NCI-H510A (cell line): ENCODE measurements at places on chromosomes 12 and 14.

DNA sequence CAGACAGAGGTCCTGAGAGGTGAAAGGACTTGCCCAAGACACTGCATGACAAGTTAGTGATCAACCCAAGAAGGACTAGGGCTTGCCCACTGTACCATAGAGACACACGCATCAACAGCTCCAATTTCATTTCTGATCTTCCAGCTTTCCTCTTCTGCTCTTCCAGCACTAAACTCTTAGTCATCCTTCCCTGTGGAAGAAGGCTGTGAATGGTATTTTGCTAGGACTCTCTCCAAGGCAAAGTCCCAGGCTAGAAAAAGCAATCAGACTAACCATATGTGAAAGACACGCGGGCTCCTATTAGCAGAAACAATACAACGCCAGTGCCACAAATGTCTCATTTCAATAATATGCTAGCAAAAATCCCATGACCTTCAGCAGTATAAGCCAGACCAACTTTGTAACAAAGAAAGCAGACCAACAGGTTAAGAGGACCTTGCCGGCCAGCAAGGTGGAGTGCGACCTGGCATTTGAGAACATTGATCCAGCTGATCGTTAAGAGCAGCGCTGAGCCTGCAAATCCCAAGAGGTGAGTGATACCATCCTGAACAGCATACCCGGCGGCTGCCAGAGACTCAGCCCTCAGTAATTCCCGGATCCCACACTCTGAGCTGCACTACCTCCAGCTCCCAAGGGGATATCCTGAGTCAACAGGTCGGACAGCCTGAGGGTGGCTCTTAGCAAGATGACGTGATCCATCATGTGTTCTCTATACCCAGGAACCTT is 132.5 kb downstream of the FOXN3 start:
- DNase-seq, result no peak

DNA sequence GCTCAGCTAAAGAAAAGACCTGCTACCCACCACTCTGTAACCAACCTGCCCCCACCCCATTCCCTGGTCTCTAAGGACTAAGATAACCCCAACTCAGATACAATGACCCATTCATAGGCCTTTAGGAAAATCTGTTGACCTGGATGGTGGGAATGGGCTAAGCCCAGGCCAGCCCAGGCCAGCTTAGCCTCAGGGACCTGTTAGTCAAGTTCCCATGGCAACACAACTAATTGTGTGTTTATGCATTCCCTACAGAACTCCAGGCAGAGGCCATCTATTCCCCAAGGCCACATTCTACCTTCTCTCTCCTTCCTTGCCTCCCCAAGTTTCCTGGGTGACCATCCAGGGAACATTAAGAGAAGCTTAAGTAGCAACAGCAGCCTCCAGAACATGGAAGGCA is 16.1 kb upstream of the KRT8 start:
- DNase-seq, result no peak

GRCh38 chr14:66859063-66859671 is 330.1 kb upstream of the GARIN2 start:
- DNase-seq, result no peak

DNA sequence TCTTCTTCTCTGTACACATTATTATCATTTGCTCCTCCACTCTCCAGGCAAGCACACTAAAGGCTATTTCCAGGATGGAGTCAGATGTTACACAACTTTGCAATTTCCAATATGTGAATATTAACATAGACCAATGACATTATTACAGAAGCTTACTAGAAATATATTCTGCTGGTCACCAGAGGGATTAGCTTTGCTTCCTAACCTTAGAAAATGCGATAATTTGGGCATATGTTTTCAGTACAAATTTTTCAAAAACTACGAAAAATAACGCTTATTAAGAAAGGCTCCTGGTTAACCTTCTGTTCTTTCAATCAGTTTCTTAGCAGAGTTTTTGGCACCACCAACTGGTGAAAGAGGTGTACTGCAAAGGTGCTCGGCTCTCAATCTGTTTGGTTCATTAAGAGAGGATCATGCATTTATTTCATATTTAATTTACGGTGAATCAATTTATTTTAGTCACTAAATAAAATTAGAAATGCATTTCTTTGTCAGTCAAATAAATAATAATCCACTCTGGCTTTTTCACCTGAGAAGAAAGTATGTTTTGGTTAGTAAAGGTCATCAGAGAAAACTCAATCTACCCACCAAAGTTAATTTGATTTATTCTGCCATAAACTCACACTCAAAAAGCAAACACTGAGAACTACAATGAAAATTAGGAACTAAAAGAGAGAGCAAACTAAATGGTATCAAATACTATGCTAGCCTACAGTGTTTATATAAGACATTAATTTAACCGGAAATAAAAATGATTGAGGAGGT is 39.2 kb downstream of the EFCAB11 start:
- DNase-seq, result no peak

DNA sequence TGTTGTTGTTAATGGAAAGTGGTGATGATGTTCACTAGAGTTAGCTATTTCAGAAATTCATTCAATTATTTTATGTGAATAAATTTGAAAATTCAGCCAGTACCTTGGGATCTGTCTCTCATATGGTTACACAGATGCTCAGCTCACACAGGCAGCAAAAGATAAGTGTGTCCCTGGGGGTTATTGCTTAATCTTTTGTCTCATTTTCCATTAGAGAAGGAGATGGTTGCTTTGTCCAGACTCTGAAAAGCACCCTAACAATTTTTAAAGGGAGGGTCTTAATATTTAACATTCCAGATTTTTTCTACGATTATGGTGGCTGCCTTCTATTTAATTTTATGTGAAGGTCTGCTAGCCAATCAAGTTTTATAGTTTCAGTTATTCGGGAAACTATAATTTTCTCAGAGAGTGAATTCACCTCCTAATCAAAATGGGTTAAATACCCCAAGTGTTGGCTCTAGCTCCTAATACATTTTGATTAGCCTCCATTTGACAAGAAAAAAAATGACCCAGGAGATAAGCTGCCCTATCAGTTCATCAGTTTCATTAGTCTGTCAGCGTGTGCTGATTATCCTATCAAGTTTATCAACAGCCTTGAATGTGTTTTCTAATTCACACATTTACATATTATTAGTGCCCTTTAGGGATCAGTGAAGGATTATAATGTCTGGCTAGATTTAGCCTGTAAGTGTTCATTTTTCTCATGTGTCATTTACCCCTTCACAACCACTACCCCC is 282.1 kb downstream of the TMTC2 start:
- DNase-seq, result no peak

- DNase-seq, result no peak
Measured at GRCh38 chr12:92573104-92573503, 129.7 kb upstream of the PLEKHG7 start.

GRCh38 chr14:30681752-30682355 is 59.7 kb downstream of the SCFD1 start:
- DNase-seq, result no peak

- DNase-seq, result no peak
Measured at GRCh38 chr12:14883686-14884085, 2.0 kb downstream of the MGP start.

DNA sequence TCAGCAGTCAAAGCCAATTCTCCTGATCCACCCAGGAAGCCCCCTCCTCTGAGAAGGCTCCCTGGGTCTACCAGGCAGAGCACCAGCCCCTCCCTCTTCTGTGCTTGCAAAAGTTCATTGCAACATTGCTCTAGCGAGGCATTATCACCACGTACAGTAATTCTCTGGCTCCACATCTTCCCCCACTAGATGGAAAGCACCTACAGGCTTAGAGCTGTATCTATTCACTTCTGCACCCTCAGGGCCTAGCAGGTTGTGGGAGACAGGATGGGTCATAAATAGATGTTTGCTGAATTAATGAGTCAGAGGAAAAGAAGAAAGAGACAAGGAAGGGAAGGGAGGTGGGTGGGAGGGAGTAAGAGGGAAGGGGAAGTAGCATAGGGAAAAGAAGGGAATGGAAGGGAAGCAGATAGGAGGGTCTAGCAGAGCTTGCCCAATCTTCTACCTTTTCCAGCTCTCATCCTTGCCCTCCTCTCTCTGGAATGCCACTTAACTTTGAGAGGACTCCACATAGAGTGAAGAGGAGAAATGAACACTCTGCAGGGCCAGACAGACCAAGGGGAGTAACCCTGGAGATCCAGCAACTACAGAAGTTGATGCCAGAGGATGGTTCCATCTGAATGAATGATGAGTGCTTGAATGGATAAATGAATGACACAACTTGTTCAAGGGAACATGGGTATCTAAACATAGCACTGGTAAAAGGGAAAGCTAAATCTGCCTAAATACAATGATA is 42.0 kb upstream of the NT5DC3 start:
- no peak for DNase-seq

- DNase-seq, result no peak
Measured at GRCh38 chr12:105220150-105220928, 15.6 kb downstream of the APPL2 start.

GRCh38 chr12:52401926-52402325 is 4.2 kb downstream of the KRT82 start:
- DNase-seq, result no peak

GRCh38 chr12:62533755-62534107 is 67.1 kb downstream of the MON2 start:
- no peak for DNase-seq
